Tibial nerve (tissue), 4 donors: ENCODE measurements at places on chromosomes 13 and 19. TPM values are rescaled to one million over a fixed set of nuclear protein-coding genes. Genes with fewer than 3 reads are reported as not detected.
A peak's percentile ranks its signal among the peaks of the same experiment; 100 is the strongest.

DNA sequence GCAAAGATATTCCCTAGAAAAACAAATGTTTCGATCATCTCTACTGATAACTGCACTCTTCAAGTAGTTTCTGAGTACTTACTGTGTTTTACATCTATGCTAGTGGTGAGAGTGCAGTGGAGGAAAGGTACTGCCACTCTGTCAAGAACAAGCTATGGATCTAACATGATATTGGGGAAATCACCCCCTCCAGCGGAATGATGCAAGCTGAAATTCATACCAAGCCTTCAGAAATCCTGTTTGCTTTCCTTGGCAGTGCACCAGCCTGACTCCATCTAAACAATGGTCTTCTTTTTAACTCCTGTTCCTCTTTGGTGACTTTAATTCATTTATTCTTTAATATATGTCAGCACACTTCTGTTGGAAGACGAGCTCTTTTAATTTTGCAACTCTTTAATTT, 238.0 kb downstream of the PCDH9 start:
- no peak overlapping the region for H3K27ac ChIP-seq
- no peak overlapping the region for H3K4me3 ChIP-seq
- no peaks in the 10 kb centered on the region for H3K36me3 ChIP-seq
- H3K27me3 ChIP-seq: no peaks in the 10 kb centered on the region
- DNase-seq: no peak
- H3K4me1 ChIP-seq: no peaks in the 10 kb centered on the region

DNA sequence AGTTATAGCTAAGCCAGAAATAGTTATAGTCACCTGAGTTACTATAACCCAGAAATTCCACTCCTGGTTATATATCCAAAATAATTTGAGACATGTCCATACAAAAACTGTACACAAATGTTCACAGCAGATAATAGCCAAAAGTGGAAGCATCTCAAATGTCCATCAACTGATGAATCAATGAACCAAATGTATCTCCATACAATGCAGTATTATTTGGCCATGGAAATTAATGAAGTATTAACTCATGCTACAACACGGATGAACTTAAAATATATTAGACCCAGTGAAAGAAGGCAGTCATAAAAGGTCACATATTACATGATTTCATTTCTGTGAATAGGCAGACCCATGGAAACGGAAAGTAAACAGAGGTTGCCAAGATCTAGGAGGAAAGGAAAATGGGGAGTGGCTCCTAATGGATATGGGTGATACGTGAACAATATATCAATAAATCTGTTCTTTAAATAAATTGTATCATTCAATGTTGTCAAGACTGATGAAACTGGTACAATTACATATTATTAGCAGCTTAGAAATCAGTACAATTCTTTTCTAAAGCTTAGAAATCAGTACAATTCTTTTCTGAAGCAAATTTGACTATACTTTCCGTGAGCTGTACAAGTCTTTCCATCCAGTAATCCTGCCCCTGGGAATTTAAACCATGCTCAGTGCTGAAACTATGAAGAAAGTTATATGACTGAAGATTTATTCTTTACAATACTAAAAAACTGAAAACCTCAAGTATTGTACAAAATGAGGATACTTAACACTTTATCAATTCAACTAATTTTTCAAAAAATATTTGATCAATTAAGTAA, 47.0 kb upstream of the DIAPH3 start:
- no peak overlapping the region for H3K4me3 ChIP-seq
- no peaks in the 10 kb centered on the region for H3K27me3 ChIP-seq
- no peak overlapping the region for H3K27ac ChIP-seq
- H3K36me3 ChIP-seq: no peaks in the 10 kb centered on the region
- H3K4me1 ChIP-seq: no peaks in the 10 kb centered on the region
- no peak for DNase-seq

PVR gene
- total RNA-seq: 68.6 TPM

DNA sequence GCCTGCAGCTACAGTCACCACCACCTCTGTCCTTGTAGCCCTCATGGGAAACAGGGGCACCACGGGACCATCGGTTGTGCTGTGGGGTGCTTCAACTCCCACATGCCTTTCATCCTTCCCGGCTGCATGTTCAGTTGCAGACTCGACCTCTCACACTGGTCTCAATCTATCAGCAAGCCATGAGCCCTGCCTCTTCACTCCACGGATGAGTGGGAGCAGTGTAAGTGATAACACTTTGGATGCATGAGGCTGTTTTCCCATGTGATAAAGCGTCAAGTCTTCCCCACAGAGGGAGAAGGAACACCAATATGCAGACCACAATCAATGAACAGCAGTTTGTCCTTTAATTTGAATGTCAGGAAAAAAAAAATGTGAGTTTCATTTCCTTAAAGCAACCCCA, 12.2 kb downstream of the SERP2 start:
- no peak for DNase-seq
- no peaks in the 10 kb centered on the region for H3K4me1 ChIP-seq
- H3K27ac ChIP-seq: no peak overlapping the region
- peaks cover 31% of the 10 kb centered on the region for H3K36me3 ChIP-seq
- H3K4me3 ChIP-seq: no peak overlapping the region
- H3K27me3 ChIP-seq: no peaks in the 10 kb centered on the region

ZNF100 gene
- total RNA-seq: 5.5 TPM

GRCh38 chr19:58261968-58262921, 16.5 kb upstream of the ZNF8 start:
- no peaks in the 10 kb centered on the region for H3K36me3 ChIP-seq
- H3K27ac ChIP-seq: no peak overlapping the region
- H3K27me3 ChIP-seq: no peaks in the 10 kb centered on the region
- H3K4me1 ChIP-seq: no peaks in the 10 kb centered on the region
- DNase-seq: no peak

CFAP97D2 gene
- not detected for total RNA-seq

DNA sequence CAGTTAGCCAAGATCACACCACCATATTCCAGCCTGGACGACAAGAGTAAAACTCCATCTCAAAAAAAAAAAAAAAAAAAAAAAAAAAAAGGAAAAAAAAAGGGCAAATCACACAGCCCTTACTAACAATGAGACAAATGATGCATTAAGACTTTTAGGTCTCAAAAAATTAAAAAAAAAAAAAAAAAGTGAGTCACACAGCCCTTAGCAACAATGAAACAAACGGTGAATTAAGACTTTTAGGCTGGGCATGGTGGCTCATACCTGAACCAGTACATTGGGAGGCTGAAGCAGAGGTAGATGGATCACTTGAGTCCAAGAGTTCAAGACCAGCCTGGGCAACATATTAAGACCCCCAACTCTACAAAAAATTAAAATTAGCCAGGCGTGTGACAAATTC, 32.4 kb upstream of the EIF3G start:
- H3K36me3 ChIP-seq: peaks cover 99% of the 10 kb centered on the region
- no peaks in the 10 kb centered on the region for H3K4me1 ChIP-seq
- no peaks in the 10 kb centered on the region for H3K27me3 ChIP-seq
- no peak overlapping the region for H3K27ac ChIP-seq
- H3K4me3 ChIP-seq: no peak overlapping the region

DNA sequence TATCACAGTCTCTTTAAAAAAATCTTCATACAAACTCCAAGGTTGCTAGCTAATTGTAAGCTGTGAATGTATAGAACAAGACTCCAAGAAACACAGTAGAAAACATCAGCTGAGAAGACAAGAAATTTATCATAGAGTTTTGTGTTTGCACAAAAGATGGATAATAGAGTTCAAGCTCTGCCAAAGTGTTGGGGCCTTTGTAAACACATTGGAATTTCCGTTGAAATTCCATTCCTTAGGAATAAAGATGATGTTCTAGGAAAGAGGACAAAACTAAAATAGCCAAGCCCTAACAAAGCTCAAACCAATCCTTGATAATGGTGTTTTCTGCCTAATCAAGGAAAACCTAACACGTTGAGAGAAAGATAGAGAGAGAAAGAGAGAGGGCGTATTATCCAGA, 20.6 kb downstream of the LRRC63 start:
- H3K4me3 ChIP-seq: no peak overlapping the region
- DNase-seq: no peak
- peaks cover 16% of the 10 kb centered on the region for H3K36me3 ChIP-seq
- H3K27ac ChIP-seq: no peak overlapping the region
- no peaks in the 10 kb centered on the region for H3K4me1 ChIP-seq
- no peaks in the 10 kb centered on the region for H3K27me3 ChIP-seq

DNA sequence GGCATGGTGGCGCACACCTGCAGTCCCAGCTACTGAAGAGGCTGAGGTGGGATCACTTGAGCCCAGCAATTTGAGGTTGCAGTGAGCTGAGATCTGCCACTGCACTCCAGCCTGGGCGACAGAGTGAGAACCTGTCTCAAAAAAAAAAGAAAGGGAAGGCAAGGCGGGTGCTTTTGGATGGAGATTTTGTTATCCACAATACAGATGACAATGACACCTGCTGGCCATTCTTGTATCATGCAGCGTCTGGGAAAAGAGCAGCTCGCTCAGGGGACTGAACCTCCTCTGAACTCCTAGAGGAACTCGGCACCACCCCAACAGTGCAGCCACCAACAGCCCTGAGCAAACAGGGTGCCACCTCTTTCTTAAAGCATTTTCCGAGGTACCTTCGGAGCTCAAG, 22.8 kb downstream of the HAUS8 start:
- no peak overlapping the region for H3K4me3 ChIP-seq
- DNase-seq: peak; percentile 68
- H3K27me3 ChIP-seq: no peaks in the 10 kb centered on the region

POSTN gene
- total RNA-seq: 79.1 TPM

GRCh38 chr19:29806098-29806866, 5.5 kb upstream of the CCNE1 start:
- peaks cover 4% of the 10 kb centered on the region for H3K4me1 ChIP-seq
- H3K36me3 ChIP-seq: no peaks in the 10 kb centered on the region
- no peak for DNase-seq
- no peak overlapping the region for H3K4me3 ChIP-seq

DNA sequence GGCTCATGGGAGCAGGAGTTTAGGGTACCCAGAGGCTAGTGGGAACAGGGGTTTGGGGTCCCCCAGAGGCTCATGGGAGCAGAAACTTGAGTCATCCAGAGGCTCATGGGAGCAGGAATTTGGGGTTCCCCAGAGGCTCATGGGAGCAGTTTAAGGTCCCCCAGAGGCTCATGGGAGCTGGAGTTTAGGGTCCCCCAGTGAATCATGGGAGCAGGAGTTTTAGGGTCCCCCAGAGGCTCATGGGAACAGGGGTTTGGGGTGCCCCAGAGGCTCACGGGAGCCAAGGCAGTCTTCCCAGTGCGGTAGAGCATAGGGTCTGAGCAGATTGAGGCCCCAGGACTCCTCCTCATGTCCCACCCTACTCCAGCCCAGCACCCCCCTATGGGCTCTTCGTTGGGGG, 8.6 kb upstream of the FLT3LG start:
- H3K4me3 ChIP-seq: no peak overlapping the region
- DNase-seq: no peak
- no peaks in the 10 kb centered on the region for H3K4me1 ChIP-seq
- peaks cover 75% of the 10 kb centered on the region for H3K36me3 ChIP-seq
- no peak overlapping the region for H3K27ac ChIP-seq

ZNF667 gene
- total RNA-seq: 3.6 TPM

TMIGD2 gene
- 7.9 TPM for total RNA-seq

DNA sequence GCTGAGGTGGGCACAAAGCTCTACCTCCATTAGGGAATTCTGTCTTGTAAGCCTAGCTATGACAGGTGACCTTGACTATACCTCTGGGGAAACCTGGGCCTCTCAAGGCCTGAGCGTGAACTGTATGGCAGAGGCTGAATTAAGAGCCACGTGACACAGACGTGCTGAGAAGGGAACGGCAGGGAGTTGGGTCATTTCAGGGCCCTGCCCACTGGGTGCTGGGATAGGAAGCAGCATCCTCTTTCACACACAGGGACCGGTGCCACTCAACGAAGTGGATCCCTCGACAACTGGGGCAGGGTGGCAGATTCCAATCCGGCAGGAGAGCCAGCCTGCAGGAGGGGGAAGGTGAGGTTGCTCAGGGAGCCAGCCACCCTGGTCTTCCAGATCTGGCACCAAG, 9.2 kb downstream of the ASF1B start:
- H3K27me3 ChIP-seq: no peaks in the 10 kb centered on the region
- no peaks in the 10 kb centered on the region for H3K4me1 ChIP-seq
- DNase-seq: no peak
- no peak overlapping the region for H3K27ac ChIP-seq
- no peaks in the 10 kb centered on the region for H3K36me3 ChIP-seq
- H3K4me3 ChIP-seq: no peak overlapping the region

DNA sequence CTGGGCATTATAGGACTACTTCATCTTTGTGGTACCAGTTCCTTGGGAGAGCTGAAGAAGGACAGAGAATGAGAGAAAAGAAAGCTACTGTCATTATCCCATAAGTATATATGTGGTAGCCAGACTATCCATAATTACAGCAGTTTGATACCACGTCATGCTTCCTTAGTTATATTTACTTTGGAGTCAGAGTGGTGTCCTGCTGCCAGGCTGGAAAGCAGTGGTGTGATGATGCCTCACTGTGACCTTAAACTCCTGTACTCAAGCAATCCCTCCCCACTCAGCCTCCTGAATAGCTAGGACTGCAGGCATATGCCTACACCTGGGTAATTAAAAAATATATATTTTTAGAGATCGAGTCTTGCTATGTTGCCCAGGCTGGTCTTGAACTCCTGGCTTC, 57.8 kb downstream of the WTIP start:
- no peak overlapping the region for H3K4me3 ChIP-seq
- H3K27ac ChIP-seq: no peak overlapping the region
- no peaks in the 10 kb centered on the region for H3K4me1 ChIP-seq
- H3K27me3 ChIP-seq: no peaks in the 10 kb centered on the region

DNA sequence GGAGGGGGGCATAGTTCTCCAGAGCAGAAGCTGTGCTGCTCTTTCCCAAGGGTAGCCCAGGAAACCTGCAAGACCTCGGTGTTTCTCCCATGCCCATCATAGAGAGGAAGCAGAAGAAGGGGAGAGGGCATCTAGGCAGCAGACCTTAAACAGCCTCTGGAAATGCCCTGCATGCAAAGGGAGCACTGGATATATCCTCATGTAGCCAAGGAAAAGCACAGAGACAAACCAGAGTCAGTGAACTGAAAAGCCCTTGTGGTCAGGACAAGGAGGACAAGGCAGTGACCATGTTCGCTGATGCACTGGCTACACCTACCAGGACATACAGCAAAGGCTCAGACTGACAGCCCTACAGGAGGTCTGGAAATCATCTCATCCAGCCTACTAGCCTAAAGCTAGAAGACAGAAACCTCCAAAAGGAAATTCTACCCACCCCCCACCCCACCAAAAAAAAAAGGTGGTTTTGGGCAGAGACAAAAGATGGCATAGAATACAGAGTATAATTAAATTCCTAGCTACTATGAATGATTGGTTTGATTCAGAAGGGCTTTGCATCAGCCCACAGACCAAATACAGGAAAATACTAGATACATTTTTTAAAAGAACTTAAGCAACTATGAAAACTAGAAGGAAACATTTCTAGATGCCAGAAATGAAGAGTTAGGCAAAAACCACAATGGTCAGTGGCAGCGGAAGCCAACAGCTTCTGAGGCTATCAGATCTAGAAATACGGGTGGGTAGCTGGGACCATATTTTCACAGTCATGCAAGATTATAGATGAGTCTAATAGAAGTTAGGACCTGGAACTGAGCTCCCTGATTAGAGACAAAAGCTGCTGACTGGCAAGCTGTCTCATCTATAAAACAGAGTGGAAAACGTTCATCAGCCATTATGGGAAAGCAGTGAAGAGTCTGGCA, 4.4 kb upstream of the TBC1D4 start:
- H3K27me3 ChIP-seq: no peaks in the 10 kb centered on the region
- no peaks in the 10 kb centered on the region for H3K4me1 ChIP-seq
- H3K4me3 ChIP-seq: no peak overlapping the region
- no peak overlapping the region for H3K27ac ChIP-seq
- no peaks in the 10 kb centered on the region for H3K36me3 ChIP-seq
- no peak for DNase-seq

GRCh38 chr13:29339386-29340272, 255.9 kb downstream of the SLC7A1 start:
- H3K27ac ChIP-seq: no peak overlapping the region
- H3K4me3 ChIP-seq: no peak overlapping the region
- no peaks in the 10 kb centered on the region for H3K4me1 ChIP-seq
- no peaks in the 10 kb centered on the region for H3K27me3 ChIP-seq
- DNase-seq: no peak
